ENCODE measurements at places on chromosomes 3 and 15.

GRCh38 chr3:31622636-31623288 lies 90.0 kb downstream of the STT3B start:
- no peak for DNase-seq

DNA sequence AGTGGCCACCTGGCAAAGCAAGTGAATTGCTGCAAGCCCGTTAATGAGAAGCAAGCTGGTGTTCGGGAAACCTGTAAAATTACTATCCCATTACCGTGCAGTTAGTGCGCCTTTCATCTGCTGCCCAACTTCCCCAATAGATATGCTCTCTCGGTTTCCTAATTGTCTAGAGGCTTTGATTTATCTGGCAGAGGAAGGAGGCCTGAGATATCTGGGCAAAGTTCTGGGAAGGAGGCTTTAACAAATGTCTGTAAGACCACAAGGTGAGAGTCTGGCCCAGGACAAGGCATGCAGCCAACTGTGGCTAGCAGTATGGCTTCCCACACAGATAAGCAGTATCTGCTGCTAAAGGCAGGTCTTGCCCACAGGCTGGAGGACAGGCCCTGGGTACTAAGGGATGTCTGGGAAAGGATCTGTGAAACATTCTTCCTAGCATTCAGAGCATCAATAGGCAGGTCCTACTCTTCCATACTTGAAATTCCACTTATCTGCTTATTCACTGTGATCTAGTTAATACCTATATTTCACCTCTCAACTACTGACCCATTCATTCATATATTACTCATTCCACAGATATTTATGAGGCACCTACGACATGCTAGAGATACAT lies 130.0 kb upstream of the SLC2A2 start:
- DNase-seq: no peak

GRCh38 chr3:138172625-138173024 lies 2.1 kb downstream of the DBR1 start:
- DNase-seq: no peak

- DNase-seq: no peak
Measured at GRCh38 chr3:14561051-14561960, 21.2 kb upstream of the GRIP2 start.

- DNase-seq: no peak
Measured at GRCh38 chr3:41234823-41235721, 35.8 kb downstream of the CTNNB1 start.

GRCh38 chr3:121975702-121976302 lies 46.2 kb downstream of the ILDR1 start:
- no peak for DNase-seq

GRCh38 chr15:85443593-85444087 lies 63.2 kb downstream of the AKAP13 start:
- DNase-seq: no peak

DNA sequence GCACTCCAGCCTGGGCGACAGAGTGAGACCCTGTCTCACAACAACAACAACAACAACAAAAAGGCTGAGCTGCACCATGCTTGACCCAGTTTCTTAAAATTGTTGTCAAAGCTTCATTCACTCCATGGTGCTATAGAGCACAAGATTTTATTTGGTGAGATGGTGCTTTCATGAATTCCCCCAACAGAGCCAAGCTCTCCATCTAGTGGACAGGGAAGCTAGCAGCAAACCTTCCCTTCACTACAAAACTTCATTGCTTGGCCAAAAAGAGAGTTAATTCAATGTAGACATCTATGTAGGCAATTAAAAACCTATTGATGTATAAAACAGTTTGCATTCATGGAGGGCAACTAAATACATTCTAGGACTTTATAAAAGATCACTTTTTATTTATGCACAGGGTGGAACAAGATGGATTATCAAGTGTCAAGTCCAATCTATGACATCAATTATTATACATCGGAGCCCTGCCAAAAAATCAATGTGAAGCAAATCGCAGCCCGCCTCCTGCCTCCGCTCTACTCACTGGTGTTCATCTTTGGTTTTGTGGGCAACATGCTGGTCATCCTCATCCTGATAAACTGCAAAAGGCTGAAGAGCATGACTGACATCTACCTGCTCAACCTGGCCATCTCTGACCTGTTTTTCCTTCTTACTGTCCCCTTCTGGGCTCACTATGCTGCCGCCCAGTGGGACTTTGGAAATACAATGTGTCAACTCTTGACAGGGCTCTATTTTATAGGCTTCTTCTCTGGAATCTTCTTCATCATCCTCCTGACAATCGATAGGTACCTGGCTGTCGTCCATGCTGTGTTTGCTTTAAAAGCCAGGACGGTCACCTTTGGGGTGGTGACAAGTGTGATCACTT lies 2.0 kb downstream of the CCR5 start:
- DNase-seq: no peak

GRCh38 chr15:88377509-88377908 lies 89.7 kb downstream of the MRPL46 start:
- no peak for DNase-seq

DNA sequence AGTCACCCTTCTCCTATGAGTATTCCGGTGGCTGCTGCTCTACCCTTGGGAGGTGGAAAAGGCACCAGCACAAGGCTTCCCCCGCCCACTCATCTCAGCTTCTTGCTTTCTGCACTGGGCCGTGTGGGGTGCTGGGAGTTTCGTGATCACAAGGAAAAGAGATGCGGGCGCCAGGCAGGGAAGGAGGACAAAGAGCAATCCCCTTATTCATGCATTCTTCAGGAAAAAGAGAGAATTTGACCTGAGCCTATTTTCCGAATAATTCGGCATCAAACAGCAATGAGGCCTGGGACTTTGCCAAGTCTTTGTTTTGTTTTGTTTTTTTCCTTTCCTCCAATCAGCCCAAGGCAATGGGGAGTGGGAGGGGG lies 102.2 kb upstream of the LPP start:
- no peak for DNase-seq

DNA sequence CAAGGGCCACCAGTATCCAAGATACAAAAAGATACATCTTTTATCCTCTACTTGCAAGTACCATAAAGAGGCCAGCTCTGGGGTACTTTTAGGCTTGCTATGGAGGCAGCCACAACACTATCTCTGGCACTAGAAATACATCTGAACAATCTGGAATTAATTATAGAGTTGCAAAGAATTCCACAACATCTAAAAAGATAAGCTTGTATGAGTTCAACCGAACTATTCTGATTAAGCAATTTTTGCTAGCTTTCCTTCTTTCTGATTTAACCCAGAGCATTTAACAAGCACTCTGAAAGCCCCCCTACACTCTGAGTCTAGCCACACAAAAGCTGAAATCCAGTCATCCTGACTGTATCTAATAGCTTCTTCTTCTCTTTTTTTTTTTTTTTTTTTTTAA lies 95.4 kb downstream of the FRMD5 start:
- no peak for DNase-seq

DNA sequence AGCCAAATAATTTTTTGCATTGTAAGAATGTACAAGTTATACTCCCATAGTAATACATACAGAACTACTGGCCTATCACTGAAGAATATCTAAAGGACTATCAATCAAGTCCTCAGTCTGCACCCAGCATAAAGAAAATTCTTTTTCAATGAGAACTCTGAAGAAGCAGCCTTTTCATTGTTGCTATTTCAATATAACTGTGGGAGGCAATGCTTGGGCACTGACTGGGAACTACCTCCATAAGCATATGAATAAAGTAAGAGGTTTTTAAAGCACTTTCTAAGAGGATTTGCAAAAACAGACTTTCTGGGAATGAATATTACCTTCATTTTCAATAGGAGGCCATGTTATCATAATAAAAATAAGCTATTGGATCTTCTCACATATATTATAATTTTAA lies 24.6 kb upstream of the NECTIN3 start:
- no peak for DNase-seq

GRCh38 chr15:76868740-76869139 lies 36.4 kb downstream of the SCAPER start:
- DNase-seq: no peak

- no peak for DNase-seq
Measured at GRCh38 chr15:55422089-55422488, 13.8 kb downstream of the PIERCE2 start.

DNA sequence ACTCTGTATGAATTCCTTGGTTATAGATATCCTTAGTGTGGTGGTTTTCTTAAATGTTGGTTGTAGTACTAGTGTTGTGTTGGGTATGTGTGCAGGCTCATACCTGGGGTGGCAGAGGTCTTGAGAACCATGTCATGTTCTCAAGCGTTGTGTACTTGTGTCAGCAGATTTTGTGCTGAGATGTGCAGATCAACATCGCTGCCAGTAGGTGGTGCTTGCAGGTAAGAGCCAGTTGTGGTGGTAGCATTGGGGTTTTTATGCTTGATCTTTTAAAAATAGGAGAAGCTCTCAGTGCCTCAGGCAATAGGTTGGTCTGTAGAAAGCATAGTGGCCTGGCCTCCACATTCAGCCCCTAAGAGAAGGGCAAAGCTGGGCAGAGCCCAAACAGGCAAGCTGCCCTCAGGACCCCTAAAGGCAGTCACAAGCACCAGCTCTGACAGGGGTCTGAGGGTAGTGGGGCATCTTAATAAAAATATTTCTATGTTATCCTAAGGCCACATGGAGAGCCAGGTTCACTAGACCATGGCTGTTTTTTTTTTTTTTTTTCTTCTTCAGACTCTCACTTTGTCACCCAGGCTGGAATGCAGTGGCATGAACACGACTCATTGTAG lies 164.0 kb downstream of the IL20RB start:
- DNase-seq: no peak

DNA sequence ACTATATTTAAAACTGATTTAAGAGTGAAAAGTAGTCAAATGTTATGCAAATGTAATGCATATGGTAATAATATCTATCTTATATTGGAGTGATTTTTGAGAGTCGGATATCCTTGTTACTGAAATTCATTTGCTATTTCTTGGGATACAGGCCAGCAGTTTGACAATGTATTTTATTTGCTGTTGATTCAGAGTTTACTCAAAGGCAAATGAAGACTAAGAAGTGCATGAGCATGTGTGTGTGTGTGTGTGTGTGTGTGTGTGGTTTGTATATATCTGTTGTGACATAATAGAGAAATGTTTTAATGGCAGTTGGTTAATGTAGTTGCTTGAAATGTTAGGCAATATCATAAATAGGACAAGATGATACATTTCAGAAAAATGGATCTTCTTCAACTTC lies 39.0 kb downstream of the UNC13C start:
- DNase-seq: no peak

- no peak for DNase-seq
Measured at GRCh38 chr15:61227269-61227949, 1.7 kb downstream of the RORA start.

GRCh38 chr3:25044762-25045710 lies 383.0 kb upstream of the RARB start:
- DNase-seq: no peak

GRCh38 chr3:31911643-31912042 lies 69.4 kb downstream of the OSBPL10 start:
- DNase-seq: no peak

GRCh38 chr3:31247850-31248562 lies 284.7 kb upstream of the STT3B start:
- DNase-seq: no peak

- no peak for DNase-seq
Measured at GRCh38 chr3:150049317-150049716, 78.6 kb upstream of the PFN2 start.

DNA sequence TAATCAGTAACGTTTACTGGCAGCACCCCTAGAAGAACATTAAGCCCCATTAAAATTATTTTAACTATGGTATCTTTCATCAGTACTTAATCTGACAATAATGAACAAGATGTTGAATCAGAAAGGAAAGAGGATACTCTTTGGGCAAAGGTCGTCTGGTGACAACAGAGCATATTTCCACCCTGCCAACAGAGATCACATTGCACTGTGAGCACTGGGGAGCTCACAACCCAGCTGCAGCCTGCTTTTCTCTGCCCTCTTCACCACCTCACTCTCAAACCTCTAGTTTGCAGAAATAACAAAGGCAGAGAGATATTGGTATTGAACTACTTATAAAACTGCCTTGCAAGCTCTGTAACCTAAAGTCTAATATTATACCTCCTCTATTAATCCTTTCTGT lies 130.0 kb downstream of the FBN1 start:
- DNase-seq: no peak

- no peak for DNase-seq
Measured at GRCh38 chr3:100277255-100277800, 16.5 kb downstream of the TBC1D23 start.

All from stimulated activated CD8-positive, alpha-beta memory T cell treated with anti-CD3 and anti-CD28 coated beads, Interleukin-7, amount 100 ng/mL, for 1 hour (primary cell).